ENCODE measurements at places on chromosomes 3 and 15.
A peak's percentile ranks its signal among the peaks of the same experiment; 100 is the strongest.

GRCh38 chr15:85504749-85505676 is 124.6 kb downstream of the AKAP13 start:
- peak; percentile 68 for DNase-seq

GRCh38 chr3:100503448-100503847 is 11.0 kb downstream of the TMEM45A start:
- no peak for DNase-seq

DNA sequence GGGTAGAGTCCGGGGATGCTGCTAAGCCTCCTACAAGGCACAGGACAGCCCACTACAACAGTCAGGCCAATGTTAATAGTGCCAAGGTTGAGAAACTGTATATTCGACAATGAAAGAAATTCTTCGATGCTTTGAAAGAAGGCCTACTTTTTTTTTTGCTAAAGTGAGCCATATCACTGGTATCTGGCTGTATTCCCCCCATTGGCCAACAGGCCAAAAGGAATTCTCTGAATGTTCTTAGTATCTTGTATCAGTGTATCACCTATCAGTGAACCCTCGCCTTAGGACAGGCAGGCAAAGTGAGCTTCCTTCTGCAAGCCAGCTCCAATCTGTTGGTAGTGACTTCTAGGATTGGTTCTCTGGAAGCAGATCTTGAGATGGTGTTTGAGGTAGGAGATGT is 74.2 kb downstream of the SNTN start:
- no peak for DNase-seq

DNA sequence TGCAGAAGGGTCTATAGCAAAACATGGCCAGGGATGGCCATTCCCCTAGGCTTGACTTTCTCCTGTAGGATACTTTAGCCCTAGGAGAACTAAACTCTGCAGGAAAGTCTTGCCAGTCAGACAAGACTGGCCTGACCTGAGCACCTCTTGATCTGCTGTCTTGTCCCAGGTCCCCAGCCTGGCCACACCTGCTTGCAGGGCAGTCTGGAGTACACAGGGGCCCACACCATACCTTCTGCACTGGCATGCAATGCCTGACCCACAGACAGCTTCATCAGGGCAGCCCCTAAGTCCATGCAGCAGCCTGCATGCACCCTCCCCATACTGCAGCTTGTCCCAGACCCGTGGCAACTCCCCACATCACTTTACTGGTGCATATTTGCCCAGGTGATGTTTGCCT is 204.6 kb downstream of the LRRC3B start:
- DNase-seq = no peak

DNA sequence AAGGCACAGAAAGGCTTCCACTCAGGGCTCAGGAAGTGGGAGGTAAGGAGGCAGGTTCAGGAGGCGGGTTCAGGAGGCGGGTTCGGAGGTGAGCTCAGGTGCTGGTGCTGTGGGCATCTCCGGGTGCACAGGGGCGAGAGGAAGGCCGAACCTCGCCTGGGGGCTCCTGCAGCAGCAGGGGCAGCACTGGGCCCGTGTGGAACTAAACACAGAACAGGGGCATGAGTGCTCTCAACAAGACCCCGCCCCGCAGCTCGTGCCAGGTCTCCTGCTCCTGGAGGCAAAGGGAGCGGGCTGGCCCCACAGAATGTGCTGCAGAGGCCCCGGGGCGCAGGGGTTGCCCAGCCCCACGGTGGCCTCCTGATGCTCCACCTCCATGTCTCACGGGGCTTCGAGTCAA is 13.7 kb downstream of the ZDHHC19 start:
- DNase-seq = no peak

GRCh38 chr15:63475707-63476106 is 28.7 kb upstream of the USP3 start:
- no peak for DNase-seq

DNA sequence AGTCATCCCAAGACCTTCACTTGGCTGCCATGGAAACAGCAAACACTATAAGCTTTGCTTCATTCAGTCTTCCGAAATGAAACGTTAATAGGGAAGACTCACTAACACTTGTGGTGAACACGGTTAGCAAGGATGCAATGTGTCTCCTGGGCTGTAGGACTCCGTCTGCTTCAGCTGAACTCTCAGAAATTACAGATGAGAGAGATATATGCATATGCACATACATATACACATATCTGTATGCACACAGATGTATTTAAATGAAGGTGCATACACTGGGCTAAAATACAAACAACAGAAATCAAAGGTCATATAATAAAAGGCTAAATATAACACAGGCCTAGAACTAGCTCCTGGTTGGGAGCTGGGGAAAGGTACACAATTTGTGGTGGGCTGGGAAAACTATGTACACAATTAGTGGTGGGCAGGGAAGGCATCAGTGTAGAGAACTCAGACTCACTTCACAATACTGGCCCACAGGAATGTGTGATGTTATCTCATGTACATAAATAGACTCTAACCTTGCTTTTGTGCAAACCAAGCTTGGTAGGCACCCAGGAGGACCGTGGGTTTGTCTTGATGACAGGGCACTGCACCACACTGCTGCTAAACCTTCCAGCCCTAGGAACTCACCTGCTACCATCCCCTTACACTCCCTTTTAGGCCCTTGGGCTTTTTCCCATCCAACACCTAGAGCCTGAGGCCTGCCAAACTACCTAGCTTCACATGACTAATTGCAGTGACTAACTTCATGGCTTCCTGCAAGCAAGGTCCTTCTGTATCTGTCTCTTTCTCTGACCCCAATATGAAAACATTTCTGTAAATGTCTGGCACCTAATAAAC is 873.1 kb downstream of the NSUN3 start:
- DNase-seq = peak; percentile 3

- no peak for DNase-seq
These were observed 10.5 kb upstream of the CCK start for GRCh38 chr3:42276141-42277132.

GRCh38 chr3:81695302-81695701 is 66.1 kb downstream of the GBE1 start:
- no peak for DNase-seq

DNA sequence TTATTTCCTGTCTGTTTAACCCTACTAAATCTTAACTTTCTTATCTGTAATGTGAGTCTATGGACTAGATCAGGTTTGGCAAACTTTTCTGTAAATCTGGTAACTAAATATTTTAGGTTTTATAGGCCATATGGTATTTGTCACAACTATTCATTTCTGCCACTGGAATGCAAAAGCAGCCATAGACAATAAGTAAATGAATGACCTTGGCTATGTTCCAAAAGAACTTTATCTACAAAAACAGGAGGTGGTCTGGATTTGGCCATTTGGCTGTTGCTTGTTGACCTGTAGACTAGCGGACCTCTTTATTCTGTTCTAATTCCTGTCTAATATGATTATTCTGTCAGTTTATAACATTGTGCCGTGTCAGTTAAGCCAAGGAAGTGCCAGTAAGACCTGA is 314.2 kb downstream of the LPP start:
- DNase-seq = peak; percentile 62

GRCh38 chr3:84904816-84905555 is 53.8 kb upstream of the CADM2 start:
- DNase-seq = no peak

DNA sequence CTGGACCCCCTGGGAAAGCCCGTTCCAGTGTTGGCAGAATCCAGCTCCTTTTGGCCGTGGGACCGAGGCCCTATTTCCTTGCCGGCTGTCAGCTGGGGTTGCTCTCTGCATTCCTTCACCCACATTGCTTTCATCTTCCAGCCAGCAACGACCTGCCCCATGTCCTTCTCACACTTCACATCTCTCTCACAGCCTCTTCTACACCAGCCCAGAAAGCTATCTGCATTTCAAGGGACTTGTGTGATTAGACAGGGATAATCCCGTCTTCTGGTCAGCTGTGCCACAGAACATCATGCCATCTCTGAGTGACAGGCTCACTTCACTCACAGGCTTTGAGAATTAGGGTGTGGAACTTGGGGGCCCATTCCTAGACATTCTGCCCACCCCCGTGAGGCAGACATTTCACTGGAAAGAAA is 16.4 kb downstream of the EFCC1 start:
- no peak for DNase-seq

- DNase-seq = no peak
These were observed 164.8 kb upstream of the RORA start for GRCh38 chr15:61393949-61394348.

GRCh38 chr3:13132731-13133410 is 59.6 kb upstream of the IQSEC1 start:
- DNase-seq = no peak

GRCh38 chr3:141129049-141129448 is 77.9 kb downstream of the SPSB4 start:
- DNase-seq = no peak

DNA sequence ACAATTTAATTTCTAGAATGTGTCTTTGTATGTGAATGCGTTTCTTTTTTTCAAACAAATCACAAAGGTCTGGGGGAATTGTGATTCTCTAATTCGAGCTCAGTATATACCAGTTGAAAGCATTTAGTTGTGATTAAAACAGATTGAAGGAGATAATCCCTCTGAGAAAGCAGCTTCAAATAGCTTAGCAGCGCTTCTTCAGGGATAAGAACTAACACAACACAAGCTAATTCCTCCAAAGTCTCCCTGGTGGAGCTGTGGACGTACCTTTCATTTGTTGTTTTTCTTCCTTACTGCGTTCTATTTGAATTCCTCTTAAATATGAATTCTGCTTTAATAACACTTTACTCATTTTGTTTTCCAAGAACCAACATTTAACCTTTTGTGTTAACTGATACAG is 286.7 kb downstream of the ROBO2 start:
- DNase-seq = no peak

DNA sequence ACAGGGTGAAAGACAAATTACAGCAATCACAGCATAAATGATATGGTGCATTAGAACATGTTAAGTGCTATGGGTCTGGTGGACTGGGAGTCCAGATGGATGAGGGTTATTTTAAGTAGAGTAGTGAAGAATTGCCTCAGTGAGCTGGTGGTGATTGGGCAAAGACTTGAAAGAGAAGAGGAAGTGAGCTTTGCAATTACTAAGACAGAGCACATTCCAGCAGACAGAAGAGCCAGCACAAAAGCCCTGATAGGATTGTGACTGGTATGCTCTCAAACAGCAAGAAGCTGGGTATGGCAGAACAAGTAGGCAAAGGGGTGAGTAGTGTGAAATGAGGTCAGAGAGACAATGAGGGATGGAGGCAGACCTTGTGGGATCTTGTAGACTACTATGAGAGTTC is 2.1 kb upstream of the ACKR4 start:
- DNase-seq = peak; percentile 61

GRCh38 chr15:99508852-99509251 is 56.9 kb upstream of the MEF2A start:
- no peak for DNase-seq

DNA sequence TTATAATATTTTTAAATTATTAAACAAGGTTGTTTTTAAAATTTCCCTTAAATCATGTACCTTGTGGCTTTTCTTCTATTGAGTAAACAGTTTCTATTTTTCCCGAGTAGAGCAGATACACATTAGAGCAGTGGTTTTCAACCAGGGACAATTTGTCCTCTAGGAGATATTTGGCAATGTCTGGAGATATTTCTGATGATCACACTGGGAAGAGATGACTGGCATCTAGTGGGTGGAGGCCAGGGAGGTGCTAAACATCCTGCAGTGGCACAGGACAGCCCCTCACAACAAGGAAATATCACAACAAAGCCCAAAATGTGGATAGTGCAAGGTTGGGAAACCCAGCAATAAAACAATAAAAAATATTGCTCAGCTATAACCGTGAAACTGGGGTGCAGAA is 113.0 kb upstream of the PTPRG start:
- no peak for DNase-seq

DNA sequence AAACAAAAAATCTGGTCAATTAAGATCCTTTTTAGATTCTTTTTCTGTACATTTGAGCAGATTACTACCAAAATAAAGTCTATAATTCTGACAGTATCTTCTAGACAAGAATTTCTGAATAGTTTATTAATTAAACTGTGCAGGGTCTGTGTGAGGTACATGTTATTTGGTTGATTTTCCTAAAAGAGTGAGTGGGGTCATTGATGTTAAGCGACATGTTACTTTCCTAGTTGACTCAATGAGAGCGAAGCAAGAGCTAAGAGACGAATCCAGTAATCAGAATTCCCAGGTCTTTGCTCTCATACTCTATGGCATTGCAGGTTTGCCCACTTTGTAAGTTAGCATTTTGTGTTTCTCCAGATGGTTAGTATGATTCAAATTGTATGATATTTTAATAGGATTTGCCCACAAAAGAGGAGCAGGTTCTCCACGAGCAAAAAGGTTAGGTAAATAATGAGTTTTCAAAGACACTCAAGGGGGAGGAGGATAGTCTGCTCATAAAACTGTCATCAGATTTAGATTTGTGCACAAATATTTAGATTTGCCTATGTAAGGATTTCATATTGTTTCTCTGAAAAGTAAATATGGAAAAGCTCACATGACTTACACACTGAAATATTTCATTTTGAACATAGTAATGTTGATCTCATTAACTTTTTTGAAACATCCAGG is 217.2 kb upstream of the CGNL1 start:
- no peak for DNase-seq

DNA sequence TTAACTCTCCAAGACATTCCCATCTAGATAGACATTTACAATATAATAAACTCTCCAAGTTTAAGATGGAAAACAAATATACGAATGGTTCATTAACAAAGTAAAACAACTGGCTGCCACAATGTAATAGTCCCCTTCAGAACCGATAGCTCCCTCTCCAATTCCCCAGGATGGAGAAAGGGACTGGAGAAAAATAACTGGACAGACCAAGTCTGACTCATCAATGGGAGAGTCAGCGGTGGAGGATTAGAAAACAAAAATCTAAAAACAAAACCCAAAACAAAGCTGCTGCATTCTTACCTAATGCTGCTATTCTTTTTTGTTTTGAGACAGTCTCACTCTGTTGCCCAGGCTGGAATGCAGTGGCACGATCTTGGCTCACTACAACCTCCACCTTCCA is 468.1 kb downstream of the SHQ1 start:
- peak; percentile 67 for DNase-seq

- DNase-seq = no peak
These were observed 94.5 kb downstream of the ADAMTS9 start for GRCh38 chr3:64593350-64593749.

DNA sequence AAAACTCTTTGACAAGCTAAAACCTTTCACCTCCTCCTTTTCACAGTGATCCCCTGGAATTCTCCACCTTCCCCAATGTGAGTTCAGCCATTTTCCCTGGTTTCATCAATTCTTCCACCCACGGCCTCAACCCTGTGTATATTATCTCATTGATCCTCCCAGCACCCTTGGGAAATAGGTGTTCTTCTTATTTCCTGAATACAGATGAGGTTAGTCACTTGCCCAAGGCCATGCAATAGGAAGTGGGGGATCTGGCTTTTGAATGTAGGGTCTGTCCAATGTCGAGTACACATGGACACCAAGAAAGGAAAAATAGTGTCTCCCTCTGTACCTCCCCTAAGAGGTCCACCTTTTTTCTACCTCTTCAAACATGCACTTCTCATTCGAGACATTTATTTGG is 262.8 kb upstream of the ST8SIA2 start:
- DNase-seq = peak; percentile 5

Measured in M059J (cell line).